ENCODE measurements at places on chromosomes 3 and 15.

GRCh38 chr3:109364088-109364487, 26.7 kb upstream of the DPPA4 start:
- no peak for DNase-seq

DNA sequence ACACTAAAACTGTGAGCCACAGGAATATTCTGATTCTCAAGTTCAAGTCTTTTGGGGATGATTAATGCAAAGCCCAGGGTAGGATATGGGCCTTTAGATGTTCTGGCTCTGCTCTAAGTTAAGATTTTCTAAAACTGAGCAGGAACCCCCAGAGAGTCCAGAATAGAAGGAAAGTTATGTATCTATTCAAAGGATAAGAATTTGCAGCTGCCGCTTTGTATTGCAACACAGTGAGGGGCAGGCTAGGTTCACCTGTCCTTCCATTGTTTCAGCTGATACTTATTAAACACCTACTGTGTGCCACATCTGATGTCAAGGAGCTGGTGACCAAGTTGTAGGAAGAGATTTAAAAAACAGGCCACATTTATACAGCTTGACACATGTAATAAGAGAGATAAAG, 290.4 kb downstream of the MAGI1 start:
- no peak for DNase-seq

DNA sequence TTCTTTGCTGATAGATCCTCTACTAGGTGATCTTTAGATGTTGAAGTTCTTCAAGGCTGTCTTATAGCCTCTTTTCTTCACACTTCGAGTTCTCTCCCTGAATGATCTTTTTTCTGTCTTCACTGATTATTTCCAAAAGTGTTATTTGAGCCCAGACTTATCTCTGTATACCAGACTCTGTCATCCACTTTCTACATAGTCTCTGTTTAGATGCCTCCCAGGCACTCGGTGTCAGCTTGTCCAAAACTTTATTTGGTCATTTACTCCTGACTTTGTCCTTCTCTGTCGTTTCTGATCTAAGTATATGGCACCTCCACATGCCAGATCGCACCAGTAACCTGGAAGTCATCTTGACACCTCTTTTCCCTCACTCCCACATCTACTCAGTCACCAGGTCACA, 27.6 kb downstream of the KLHL18 start:
- no peak for DNase-seq

- no peak for DNase-seq
Measured at GRCh38 chr15:72169921-72170611, 27.5 kb downstream of the GRAMD2A start.

- no peak for DNase-seq
Measured at GRCh38 chr3:14347110-14347509, 55.3 kb upstream of the SLC6A6 start.

- peak; percentile 90 for DNase-seq
Measured at GRCh38 chr15:90665288-90666134, 51.6 kb upstream of the BLM start.

DNA sequence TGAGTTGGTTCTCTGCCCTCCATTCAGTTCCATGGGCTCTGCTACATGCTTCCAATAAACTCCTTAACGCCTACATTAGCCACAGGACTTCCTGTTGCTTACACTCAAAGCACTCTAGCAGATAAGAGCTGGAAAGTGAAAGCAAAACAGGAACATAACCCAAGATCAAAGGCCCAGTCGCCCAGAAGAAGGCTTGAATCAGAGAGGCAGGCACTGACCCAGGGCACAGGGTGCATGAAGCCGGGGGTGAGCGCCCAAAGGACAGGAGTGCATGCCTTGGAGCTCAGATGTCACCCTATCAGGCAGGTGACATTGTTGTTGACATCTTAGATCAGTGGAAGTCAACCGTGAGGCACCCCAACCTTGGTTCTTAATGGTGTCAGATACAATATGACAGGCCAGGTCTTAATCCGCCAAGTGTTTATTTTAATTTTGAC, 235.1 kb downstream of the UACA start:
- no peak for DNase-seq

DNA sequence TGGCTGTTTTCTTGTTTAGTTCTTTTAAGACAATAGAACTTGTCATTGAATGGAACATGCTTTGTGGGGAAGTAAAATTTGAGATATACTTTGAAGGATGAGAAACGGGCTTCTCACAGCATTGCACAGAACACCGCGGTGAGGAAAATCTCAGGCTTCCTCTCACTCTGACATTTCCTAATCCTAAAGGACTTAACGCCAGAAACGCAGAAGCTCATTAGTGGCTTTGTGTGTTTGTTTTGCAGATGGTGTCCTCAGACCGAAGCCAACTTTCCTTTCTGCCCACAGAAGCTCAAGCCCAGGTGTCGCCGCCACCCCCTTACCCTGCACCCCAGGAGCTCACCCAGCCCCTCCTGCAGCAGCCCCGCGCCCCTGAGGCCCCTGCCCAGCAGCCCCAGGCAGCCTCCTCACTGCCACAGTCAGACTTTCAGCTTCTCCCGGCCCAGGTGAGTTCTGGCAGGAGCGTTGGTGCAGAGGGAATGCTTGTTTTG, 78.9 kb upstream of the BLM start:
- DNase-seq = no peak

DNA sequence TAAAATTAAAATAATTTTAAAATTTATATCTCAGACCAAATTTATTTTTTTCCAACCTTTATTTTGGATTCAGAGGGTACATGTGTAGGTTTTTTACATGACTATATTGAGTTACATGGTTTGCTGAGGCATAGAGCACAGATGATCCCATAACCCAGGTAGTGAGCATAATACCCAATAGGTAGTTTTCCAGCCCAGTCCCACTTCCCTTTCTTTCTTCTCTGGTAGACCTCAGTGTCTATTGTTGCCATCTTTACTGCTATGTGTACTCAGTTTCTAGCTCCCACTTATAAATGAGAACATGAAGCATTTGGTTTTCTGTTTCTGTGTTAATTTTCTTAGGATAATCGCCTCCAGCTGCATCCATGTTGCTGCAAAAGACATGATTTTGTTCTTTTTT, 338.1 kb downstream of the EFHB start:
- DNase-seq = no peak

DNA sequence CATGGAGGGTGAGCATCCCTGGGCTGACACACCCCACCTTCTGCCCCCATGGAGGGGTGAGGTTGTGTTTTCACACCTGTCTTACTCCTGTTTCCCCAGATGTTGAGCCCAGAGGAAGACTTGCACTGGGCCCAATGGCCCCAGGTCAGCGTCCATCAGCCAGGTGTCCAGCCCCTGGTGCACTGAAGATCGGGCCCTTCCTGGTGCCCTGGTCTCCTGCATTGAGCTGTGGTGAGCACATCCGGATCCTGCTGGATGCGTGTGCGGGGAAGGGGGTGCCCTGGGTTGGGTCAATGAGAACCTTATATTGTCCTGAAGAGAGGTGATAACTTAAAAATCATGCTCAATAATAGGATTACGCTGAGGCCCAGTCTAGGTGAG, 227.3 kb downstream of the SNRPN start:
- no peak for DNase-seq

DNA sequence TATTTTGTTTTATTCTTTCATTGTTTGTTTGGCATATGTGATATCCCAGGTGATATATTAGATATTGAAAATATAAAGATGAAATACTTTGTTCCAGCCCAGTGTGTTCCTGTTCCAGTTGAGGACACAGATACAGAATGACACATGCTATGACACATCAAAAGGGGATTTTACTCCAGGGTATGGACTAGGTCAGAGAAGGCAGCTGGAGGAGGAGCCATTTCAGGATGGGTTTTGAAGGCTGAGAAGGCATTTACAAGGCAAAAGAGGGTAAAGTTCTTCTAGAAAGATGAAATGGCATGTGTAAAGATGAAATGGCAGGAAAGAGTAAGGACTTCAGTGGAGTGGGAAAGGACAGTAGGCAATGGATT, 163.8 kb downstream of the ZIC1 start:
- no peak for DNase-seq

DNA sequence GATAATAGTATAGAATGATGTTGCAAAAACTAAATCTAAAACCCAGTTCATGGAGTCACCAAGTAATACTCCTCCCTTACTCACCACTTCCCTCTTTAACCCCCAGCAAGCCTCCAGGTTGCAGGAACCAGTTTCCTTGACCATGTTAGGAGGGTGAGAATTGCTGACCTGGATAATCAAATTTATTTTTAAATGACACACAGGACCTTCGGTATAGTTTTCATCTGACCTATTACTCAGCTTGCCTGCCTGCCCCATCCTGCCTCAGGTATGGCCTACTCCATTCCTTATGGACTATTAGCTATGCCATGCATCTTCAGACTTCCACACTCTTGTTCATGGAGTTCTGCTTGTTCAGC, 883 bp downstream of the RTP4 start:
- DNase-seq = no peak

DNA sequence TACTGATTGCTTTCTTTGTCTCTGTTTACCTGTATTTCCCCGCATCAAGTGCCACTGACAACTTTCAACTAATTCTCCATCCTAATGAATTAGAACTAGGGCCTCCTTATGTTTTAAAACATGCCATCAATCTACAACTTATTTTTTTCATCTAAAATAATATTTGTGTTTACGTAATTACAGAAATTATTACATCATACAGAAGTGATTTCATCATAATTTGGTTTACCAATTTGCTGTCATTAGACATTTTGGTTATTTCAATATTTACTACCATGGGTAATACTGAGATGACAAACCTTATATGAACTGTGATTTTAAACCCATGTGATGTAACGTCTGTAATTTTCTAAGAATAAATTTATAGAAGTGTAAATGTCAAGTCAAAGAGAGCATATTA, 468.0 kb upstream of the IL12A start:
- no peak for DNase-seq

- no peak for DNase-seq
Measured at GRCh38 chr3:127197300-127198189, 4.6 kb downstream of the PRR23E start.

DNA sequence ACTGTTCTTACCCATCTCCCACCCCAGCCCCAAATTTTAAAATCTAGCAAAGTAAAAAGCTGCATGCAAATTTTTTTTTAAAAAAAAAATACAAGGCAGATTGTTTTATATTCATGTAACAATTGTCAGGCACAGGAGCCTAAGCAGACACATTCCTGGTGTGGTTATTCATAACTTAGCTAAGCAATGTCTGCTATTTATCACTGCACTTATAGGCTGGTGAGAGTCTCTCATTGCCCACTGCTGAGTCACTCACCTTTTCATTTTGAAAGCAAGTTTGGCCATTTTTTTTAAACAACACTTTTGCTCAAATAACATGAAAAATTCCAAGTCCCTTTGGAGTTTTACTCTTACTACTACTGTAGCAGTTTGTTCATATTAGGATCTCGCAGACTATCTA, 413.9 kb downstream of the RBMS3 start:
- DNase-seq = no peak

DNA sequence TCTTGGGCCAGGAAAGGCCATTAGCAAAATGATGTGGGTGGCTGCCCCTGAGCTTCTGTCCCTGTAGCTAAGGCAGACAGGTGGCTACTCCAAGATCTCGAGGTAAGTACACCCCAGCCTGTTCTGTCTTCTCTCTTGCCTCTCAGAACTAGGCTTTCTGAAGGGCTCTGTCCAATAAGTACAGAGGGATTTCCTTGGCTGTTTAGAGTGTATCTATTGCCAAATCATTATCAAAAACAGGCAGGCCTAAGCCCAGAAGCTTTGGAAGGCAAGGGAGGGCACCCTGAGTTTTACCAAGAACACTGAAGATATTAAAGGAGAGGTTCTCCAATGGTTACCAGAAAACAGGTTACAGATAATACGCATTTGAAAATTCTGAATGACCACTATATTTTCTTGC, 156.6 kb downstream of the MYRIP start:
- no peak for DNase-seq

DNA sequence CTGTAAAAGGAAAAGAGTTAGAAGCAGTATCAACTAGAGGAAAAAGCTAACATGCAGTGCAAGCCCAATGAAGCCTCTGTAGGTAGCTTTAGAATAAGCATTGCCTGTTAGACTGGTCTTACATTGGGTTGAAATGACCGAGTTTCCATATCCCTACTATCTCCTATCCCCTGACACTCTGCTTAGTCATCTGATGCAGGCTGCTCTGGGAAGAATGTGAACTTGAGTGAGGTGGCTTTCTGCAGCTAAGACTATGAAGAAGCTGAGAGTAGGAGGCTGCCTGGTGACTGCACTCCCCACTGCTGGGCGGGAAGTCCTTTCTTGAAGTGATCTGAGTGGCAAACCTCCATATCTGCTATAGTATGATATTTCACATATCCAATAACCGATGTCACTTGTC, 64.7 kb downstream of the OXSM start:
- no peak for DNase-seq

DNA sequence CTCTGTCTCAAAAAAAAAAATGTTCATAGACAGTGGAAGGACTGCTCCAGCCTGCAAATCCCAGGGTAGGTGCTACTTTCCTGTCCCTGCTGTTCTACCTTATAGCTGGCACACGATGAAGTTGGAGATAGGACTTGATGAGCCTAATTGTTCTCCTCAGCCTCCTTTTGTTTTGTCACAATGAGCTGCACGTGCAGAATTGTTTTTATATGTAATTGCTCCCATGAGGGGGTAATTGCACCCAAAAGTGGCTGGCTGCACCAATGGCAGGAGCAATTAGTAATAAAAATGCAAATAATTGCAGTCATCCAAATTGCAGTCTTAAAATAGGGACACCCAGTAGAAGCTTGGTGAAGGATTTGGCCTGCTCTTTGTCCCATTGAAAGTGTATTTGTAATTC, 63.0 kb upstream of the PFN2 start:
- no peak for DNase-seq

GRCh38 chr3:184815046-184815930, 3.3 kb downstream of the VPS8 start:
- no peak for DNase-seq
